GM12892 (cell line): ENCODE measurements at places on chromosomes 11 and 22.

DNA sequence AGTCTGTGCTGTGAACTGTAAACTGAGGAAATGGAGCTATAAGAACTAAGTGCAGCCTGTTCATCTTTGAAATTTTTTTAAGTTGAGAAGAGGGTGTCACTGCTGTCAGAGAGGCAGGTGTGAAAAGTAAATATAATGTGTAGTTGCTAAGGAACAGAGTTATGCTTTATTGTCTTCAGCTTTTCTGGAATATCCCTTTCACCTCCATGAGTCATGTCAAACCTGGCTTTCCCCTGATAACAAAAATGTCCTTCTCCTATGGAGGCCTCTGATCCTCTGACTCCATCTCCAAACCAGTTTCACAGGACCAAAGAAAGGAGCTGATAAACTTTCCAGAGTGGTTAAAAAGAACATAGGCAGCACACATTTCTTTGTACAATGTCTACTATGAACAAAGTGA is 12.8 kb upstream of the MUC15 start:
- DNase-seq: no peak

- DNase-seq: no peak
These were observed 418.7 kb upstream of the ANO5 start for GRCh38 chr11:21774212-21774611.

DNA sequence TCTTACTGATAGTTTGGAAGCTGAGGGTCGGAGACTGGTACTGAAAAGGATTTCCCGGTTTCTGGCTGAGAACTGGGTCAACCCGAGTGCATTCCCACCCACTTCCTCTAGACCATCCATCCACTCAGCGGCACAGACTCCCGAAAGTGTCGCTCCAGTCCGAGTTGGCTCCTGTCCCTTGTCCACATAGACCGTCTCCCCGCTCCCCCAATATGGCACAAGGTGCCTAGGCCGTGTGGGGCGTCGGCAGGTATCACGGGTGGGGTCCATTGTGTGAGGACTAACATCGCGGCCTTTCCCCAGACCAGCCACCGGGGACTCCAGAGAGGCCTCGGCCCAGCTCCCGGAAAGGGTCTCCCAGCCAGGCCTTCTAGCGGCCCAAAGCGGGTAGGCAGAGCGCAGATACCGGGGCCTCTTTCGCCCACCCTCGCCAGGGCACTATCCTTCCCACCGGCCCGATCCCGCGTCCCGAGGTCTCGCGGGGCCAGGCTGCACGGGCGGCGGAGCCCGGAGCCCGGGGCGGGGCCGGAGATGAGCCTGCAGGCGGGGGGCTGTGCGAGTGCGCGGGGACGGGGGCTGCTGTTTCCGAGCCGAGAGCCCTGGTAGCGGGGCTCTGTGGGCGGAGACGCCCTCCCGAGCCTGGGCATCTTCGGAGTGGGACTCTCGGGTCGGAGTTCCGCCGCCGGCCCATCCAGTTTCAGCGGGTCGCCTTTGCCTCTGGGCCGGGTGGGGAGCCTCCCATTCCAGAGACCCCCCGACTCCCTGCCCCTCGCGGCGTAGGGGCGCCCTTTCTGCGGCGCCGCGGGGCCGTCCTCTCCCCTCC is 21.1 kb downstream of the SERPINH1 start:
- DNase-seq: peak; percentile 89

GRCh38 chr11:78694152-78694551 is 119.5 kb upstream of the NARS2 start:
- no peak for DNase-seq

GRCh38 chr11:79415411-79415810 is 25.4 kb downstream of the TENM4 start:
- DNase-seq: no peak

GRCh38 chr22:37282385-37282677 is at the start of gene CYTH4:
CYTH4 (plus strand) TSS chr22:37282508; CDS start chr22:37282570, 62 bp downstream.
- DNase-seq: peak; percentile 74
